Adipocyte (in vitro differentiated cells): ENCODE measurements at places on chromosomes 3 and 15.
A peak's percentile ranks its signal among the peaks of the same experiment; 100 is the strongest.

DNA sequence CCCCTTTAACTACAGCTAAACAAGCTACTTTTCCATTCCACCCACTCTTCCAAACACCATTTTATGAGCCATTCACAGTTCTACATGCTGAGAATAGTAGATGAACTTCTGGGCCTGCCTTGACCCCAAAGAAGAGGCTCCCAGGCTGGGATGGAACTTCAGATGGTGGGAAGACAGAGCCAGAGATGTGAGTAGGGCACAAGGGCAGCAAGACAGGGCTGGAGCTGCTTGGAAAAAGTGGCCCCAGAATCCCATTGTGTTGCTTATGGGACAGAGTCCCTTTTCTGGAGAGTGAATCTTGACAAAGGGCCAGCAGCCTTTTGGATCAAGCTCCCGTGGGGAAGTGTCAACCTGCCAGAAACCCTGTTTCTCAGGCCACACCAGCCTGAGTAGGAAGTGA lies 516.5 kb upstream of the PPP2R3A start:
- no peak for DNase-seq

DNA sequence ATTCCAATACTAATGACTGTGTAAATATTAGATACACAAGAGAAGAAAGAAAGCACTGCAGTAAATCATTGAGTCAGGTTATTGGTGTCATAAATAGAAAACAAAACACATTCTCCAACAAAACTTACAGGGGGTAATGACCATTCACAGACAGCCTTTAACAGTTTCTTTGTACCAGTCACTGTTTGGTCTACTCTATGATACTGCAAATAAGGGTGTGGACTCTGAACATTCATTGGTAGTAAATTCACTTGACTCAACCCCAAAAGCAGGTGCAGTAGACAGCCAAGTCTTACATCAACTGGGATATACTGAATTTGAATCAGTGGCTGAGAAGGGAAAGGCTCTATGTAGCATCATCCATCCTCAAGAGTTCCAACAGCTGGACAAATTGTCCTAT lies 463.5 kb downstream of the FOXP1 start:
- no peak for DNase-seq

- no peak for DNase-seq
These were observed 1.1 kb upstream of the MINAR1 start for GRCh38 chr15:79430901-79431635.

- no peak for DNase-seq
These were observed 49.6 kb downstream of the RFTN1 start for GRCh38 chr3:16463914-16464313.

GRCh38 chr15:60000113-60000823 lies 3.8 kb upstream of the FOXB1 start:
- no peak for DNase-seq

- no peak for DNase-seq
These were observed 253.1 kb downstream of the CGGBP1 start for GRCh38 chr3:87805670-87806069.

GRCh38 chr3:18567293-18567692 lies 142.2 kb upstream of the SATB1 start:
- DNase-seq: no peak

DNA sequence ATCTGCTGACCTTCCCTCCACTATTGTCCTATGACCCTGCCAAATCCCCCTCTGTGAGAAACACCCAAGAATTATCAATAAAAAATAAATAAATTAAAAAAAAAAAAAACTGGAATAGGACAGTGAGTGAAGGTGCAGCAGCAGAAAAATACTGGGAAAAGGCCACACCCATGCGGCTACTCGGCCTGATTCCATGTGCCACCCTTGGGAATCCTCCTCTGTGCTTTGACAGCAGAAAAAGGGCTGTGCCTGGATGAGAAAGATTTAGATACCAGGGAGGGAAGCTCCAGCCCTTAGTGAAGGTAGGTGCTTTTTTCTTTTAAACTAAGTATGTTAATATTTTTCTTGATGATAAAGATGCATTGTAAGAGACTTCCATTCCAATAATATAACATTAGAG lies 107.8 kb downstream of the CTNNB1 start:
- no peak for DNase-seq

DNA sequence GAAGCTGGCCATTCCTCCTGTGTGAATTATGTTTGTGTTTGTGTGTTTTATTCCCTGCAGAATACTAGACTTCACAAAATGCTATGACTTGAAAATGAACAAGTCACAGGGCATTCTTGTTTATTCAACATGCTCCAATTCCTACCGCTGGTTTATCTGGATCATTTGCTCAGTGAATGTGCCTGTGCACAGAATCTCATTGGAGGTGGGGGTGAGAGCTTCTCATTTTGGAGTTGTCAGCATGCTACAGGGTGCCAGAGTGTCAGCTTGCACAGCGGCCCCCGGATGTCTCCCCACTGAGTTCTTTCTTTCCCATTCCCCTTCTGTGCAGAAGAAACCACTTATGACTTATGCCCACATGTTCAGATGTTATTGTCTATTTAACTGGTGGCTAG lies 428.7 kb downstream of the ROBO2 start:
- no peak for DNase-seq

DNA sequence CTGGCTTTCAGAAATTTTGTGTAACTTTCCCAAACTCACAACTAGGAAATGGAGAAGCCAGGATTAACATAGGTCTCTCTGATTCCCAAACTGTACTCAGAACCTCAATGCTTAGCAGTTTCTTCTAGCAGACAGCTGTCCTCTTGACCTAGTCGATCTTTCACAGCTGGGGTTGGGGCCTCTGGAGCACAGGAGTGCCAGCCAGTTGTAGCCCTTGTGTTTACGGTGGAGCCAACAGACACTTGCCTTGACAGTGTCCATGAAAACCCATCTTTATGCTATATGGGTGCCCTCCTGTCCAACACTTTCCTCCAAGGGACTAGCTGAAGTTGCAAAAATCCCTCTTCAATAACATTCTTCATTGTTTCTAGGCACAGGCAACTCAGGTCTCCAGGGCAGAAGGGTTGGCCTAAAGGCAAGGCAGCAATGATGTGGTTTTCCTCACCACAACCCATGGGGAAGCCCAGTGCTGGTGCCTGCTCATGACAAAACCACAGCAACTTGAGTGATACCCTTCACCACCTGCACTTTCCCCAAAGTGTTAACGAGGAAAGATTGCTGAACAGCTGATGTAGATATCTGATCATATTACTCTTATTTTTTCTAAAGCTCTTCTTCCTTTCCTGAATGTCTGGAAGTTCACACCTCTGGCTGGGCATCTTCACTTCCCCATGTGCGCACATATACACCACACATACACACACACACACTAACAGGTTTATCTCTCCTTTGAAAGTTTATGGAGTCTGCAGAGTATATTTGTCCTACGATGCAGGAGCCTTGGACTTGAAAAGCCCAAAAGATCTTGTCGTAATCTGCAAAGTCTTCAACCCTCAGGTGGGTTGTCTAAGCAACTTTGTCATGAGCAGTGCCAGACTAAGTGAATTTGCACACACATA lies 11.0 kb upstream of the KNG1 start:
- DNase-seq: no peak

DNA sequence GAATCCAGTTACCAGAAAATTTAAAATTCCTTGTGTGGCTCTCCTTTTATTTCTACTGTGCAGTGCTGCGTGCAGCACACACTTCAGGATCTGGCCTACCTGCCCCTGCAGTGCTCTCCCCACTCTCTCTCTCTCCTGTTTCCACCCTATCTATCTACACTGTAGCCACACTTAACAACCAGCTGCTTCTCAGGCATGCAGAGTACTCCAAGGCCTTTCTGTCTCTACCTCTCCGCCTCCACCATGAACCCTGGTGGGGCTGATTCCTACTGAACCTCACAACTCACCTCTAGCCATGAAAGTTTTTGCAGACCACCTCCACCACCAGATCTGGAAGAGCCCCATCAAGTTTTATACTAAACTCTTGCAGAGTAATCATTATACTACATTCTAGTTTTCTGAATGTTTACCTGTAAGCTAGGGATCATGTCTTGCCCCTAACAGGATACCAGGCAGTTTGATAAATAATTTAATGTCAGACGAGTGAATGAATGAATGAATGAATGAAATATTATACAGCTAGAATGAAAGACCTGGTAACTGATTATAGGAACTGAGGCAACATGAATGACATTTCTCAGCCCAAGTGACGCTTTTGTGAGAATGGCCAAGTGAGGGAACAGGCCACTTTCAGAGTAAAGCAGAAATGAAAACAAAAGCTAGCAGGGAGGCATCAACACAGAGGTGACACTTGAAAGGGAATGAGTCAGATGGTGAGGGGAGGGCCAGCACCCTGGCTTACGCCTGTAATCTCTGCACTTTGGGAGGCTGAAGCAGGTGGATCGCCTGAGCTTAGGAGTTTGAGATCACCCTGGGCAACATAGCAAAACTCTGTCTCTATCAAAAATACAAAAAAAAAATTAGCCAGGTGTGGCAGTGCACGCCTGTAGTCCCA lies 363.5 kb downstream of the FOXP1 start:
- DNase-seq: no peak

- no peak for DNase-seq
These were observed 591 bp downstream of the FOXL2NB start for GRCh38 chr3:138947495-138948121.

DNA sequence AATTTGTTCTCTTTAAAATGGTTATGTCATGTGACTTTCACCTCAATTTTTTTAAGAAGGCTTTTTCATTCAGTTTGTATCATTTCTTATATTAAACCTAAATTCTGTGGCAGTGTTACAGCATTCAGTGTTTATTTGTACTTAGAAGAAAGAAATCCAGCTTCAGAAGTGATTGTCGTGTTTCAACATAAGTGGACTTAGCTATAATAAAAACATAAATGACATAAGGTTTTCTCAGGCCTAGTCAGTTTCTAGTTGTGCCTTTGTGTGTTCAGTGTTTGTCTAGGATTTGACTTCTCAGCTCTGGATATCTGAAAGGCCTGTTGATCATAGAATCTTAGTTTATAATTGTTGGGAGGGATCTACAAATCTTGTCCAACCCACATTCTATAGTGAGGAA lies 80.5 kb downstream of the STT3B start:
- DNase-seq: peak; percentile 13

- DNase-seq: peak; percentile 4
These were observed 15.3 kb upstream of the UNC13C start for GRCh38 chr15:53962646-53963561.

DNA sequence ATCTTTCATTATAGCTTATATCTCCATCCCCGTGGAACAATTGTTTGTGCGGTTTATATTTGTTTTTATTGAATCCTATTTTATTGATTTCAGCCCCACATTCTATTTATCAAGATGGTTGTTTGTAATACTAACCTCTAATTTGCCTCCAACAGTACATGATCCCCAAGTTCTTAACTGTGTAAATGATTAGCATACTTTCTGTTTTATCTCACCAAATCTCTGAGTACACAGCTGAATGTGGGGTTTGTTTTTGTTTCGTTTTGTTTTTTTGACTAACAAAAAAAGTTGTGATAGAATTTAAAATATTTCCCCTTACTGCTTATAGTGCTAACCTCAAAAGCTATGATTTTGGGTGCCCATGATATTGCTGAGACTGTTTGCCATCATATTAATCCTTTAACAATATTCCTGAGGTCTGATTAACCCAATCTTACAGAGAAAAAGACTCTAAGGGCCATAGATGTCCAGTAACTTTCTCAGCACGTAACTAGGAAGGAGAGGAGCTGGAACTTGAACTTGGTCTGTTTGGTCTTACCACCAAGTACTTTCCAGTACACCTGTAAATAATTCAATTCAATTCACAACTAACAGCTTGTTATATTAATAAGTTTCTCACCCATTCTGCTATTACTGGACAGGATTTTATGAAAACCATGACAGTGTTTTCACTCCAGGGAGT lies 789.8 kb downstream of the TUSC7 start:
- DNase-seq: peak; percentile 33

DNA sequence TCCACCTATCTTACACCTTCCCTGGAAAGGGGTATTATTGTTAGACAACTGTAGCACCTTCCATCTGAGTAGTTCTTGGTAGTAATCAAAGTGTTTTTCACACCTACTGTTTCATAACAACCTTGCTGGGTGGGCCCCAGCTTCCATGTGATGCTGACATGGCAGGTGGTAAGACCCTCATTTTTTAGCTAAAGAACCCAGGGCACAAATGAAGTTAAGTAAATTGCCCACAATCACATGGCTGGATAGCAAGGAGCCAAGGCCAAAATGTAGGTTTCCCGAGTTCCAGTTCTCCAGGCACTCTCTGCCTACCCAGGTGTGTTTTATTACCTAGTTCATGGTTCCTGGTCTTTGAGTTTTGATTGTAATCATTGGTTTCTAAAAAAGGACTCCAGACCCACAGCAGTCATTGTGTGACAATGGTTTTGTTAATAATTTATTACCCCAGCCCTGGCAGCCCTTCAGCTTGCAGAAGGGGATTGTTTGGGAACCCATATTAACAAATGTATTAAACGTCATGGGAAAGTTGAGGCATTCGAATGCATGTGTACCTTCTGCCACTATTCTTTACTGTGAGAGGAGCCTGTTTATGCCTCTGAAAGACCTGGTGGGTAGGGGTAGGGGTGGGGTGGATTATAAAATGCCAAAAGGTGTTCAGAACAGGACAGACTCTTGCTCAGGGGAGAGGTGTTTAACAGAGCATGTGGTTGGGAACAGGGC lies 222.2 kb upstream of the BHLHE40 start:
- no peak for DNase-seq

DNA sequence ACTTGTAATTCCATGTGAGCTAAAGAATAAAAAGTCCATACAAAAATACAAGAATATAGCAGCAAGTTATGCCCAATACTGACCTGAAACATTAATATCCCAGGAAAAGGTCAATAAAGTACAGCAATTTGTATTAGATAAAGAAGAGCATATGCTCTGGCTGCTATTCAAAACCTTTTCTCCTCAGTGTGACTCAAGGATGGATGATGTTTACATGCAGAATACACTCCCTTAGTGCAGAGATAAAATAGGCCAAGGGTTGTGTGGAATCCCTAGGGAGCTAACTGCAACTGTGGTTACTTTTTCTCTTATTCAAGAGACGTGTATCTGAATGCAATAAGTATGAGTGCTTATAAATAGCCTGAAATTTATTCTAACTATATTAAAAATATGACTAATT lies 78.7 kb downstream of the SLC9A9 start:
- peak; percentile 69 for DNase-seq

DNA sequence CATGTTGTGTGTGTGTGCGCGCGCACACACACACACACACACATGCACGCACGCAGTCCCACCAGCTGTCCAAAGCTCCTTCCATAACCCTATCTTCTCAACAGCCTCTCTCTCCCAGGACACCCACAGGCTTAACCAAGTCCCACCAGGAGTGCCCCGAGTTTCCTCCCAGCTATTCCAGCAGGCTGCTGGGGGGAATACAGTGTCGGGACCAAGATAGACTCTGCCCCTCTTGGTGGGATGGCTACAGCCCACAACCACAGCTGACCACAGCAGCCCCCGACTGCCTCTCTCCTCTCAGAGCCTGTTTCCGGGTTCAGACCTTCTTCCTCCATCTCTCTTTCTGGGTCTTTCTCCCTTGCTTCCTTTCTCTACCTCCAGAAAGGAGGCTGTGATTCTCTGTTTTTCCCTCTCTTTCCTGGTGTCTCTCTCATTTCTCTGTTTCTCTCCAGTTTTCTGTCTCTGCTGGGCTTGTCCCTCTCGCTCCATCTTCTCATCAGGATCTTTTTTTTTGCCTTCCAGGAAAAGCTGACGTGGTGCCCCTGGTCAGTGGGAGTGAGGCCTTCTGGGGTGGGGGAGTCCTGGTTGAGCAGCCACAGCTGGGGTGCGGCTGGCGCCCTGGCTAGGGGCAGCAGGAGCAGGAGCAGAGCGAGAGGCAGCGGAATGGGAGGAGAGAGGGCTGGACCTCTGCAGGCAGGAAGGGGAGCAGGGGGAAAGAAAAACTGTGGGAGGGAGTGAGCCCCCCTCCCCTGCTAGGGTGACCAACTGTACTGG lies 3.3 kb upstream of the ISLR start:
- no peak for DNase-seq

- DNase-seq: no peak
These were observed 23.6 kb downstream of the TLNRD1 start for GRCh38 chr15:81024265-81024872.

- DNase-seq: no peak
These were observed 28.0 kb upstream of the TMOD3 start for GRCh38 chr15:51801391-51801835.
